ENCODE measurements at places on chromosomes 3 and 15.

- H3K27me3 ChIP-seq, result no peaks in the 10 kb centered on the region
- H3K4me1 ChIP-seq, result no peaks in the 10 kb centered on the region
- no peak overlapping the region for H3K4me3 ChIP-seq
- no peak overlapping the region for H3K27ac ChIP-seq
- peaks cover 2% of the 10 kb centered on the region for H3K36me3 ChIP-seq
Measured at GRCh38 chr15:90432253-90432652, 44.2 kb downstream of the IQGAP1 start.

- H3K27ac ChIP-seq, result no peak overlapping the region
- H3K4me1 ChIP-seq, result no peaks in the 10 kb centered on the region
- DNase-seq, result no peak
- H3K36me3 ChIP-seq, result no peaks in the 10 kb centered on the region
- H3K4me3 ChIP-seq, result no peak overlapping the region
Measured at GRCh38 chr3:30428251-30428650, 178.2 kb upstream of the TGFBR2 start.

- no peaks in the 10 kb centered on the region for H3K4me1 ChIP-seq
- no peak for DNase-seq
- H3K27ac ChIP-seq, result no peak overlapping the region
- no peaks in the 10 kb centered on the region for H3K27me3 ChIP-seq
Measured at GRCh38 chr3:129095285-129095684, 26.3 kb downstream of the RAB43 start.

DNA sequence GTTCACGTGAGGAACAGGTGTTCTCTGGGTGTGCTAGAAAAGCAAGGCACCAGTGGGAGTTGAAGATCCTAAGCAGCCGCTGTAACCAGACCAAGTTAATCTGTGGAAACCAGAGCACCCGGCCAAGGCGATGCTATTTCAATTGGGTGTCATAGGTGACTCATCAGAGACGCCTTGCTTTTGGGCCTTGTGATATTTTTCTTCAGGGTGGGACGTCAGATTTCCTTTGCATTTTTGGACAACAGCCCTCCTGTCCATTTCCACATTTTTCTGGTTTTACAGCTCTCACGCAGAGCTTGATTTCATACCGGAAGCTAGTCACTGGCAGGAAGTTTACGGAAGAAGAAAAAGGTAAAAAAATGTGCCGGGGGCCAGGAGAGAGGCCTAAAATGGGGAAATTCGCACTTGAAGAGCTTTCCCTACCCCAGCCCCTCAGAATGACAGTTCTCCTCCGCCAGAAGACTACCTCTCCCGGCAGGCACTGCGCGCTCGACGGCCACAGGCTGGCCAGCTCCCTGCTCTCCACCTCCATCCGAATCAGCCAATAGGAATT lies 471 bp upstream of the KBTBD8 start:
- H3K36me3 ChIP-seq, result no peaks in the 10 kb centered on the region
- DNase-seq, result no peak
- no peaks in the 10 kb centered on the region for H3K27me3 ChIP-seq
- H3K4me1 ChIP-seq, result peaks cover 14% of the 10 kb centered on the region

DNA sequence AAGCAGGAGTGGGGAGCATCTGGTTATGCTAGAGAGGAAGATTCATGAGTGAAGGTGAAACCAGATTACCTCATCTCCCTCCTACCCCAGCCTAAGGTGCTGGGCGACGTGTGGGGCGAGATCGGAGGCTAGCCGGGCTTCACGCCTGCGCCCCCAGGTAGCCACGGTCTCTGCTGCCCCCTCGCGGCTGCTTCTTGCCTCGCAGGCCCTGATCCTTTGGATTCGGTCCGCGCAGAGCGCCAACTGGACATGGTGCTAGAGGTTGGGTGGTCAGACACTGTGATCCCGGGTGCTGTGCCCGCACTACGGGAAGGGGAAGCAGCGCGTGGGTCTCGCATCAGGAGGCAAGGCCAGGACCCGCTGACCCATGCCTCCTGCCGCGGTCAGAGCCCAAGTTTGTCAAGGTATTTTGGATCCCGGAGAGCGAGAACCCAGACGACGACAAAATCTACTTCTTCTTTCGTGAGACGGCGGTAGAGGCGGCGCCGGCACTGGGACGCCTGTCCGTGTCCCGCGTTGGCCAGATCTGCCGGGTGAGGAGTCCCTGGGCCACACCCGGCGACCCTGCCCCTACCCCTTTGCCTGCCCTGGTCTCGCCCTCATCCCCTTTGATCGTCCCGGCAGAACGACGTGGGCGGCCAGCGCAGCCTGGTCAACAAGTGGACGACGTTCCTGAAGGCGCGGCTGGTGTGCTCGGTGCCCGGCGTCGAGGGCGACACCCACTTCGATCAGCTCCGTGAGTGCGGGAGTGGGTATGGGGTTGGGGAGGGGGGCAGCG lies 4.2 kb downstream of the SEMA3B start:
- peak overlapping the region; percentile 15 for H3K4me3 ChIP-seq
- peaks cover 58% of the 10 kb centered on the region for H3K27me3 ChIP-seq
- no peak overlapping the region for H3K27ac ChIP-seq
- H3K36me3 ChIP-seq, result no peaks in the 10 kb centered on the region

Data from T-cell (primary cell).